ENCODE measurements at places on chromosomes 3 and 15.

- DNase-seq, result no peak
Observed at GRCh38 chr15:98103570-98103969, 143.1 kb downstream of the ARRDC4 start.

GRCh38 chr15:65334586-65335231 lies 30.2 kb downstream of the RNU5B-1 start:
- DNase-seq, result no peak

- DNase-seq, result no peak
Observed at GRCh38 chr3:113153499-113154107, 57.8 kb upstream of the BOC start.

GRCh38 chr15:57875347-57875746 lies 168.8 kb downstream of the POLR2M start:
- no peak for DNase-seq

DNA sequence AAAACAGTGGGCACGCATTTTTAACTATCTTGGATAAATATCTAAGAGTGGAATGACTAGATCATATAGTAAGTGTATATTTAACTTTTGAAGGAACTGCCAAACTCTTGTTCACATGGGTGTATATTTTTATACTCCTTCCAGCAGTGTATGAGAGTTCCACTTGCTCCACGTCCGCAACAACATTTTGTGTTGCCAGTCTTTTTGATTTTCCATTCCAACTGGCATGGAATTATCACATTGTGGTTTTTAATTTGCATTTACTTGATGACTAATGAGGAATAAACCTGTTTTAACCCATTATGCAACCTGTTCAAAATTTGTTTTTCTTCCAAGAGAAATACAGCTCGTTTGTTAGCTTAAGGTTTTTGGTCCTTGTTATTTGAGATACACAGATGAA lies 51.6 kb downstream of the ZNF621 start:
- no peak for DNase-seq

GRCh38 chr3:177361081-177361938 lies 164.0 kb upstream of the TBL1XR1 start:
- no peak for DNase-seq

GRCh38 chr3:122519693-122520092 lies 5.0 kb upstream of the KPNA1 start:
- no peak for DNase-seq

DNA sequence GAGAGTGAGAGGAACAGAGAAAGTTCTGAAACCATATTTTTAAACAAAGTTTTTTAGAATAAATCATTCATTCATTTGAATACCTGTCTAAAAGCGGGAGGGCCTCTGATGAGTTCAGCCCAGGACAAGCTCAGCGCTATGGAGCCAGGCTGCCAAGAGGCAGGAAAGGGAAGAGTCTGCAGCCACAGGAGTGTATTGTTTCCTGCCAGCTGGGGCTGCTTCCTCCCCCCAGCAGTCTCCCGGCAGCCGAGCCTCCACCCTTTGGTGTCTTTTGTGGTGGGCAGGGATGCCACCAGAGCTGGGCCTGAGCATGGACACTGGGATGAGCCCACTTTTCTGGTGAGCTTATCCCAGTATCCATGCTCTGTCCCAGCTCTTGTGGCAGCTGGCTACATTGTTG lies 199.5 kb upstream of the TPRG1 start:
- DNase-seq, result no peak

DNA sequence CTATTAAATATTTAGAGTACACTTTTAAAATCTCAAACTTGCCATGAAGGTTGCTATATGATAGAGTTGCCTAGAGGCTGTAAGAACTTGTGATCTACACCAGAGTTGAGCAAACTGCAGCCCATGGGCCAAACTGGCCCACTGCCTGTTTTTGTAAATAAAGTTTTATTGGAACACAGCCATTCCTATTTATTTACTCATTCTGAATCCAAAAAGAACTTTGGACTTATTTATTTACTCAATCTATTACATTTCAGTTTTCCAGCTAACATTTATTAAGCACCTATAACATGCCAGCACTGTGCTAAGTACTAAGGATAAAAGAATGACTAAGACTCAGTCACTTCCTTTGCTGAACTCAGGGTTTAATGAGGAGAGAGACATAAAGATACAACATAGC lies 403.6 kb downstream of the ERC2 start:
- no peak for DNase-seq

GRCh38 chr3:94137377-94137776 lies 74.5 kb downstream of the NSUN3 start:
- no peak for DNase-seq

GRCh38 chr15:48924528-48925393 lies 39.0 kb downstream of the SHC4 start:
- no peak for DNase-seq

DNA sequence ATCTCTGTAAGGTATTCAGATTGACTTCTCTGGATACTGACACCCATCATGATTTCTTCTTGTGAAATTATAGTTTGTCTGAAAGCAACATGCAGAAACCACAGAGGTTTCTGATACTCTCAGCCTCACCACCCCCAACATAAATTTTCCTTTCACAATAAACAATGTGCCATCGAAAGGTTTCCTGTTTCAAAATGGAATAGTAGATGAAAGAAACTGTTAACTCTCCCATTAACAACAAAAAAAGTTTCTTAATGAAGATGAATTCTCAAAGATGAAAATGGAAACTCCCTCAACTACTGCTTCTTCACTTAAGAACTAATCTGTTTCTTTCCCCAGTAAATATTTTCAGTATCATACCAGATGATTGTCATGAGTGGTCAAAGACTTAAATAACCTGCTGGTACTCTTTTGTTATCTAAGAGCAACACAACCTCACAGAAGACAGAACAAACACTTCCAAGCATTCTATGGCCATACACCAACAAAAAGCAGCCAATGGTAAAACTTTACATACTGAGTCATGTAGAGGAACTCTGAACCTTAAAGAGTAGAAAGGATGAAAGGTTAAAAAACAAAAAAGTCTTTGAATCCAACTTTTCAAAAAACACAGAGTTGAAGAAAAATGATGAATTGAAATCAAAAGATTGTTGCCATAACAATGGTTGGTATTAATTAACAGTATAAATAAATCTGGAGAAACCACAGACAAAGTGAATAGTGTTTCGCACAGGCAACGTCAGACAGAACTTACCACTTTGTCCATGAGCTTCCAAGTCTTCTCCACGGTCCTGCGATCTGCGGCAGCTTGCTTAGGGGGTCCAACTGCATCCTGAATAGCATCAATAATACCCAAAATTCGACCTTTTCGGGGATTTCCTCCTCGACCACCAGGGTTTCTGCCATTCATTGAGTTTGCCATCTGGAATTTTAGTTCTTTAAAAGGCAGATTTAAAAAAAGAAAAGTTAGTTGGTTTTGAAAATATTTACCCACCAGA lies 1.9 kb downstream of the CBLB start:
- peak; percentile 23 for DNase-seq

- DNase-seq, result no peak
Observed at GRCh38 chr3:48881006-48881405, 17.7 kb downstream of the SLC25A20 start.

GRCh38 chr3:177331203-177331835 lies 134.0 kb upstream of the TBL1XR1 start:
- DNase-seq, result no peak

- no peak for DNase-seq
Observed at GRCh38 chr3:61701011-61701410, 139.6 kb downstream of the PTPRG start.

- no peak for DNase-seq
Observed at GRCh38 chr3:117084277-117084676, 374.7 kb downstream of the TUSC7 start.

- no peak for DNase-seq
Observed at GRCh38 chr3:23800731-23801130, 5.0 kb upstream of the UBE2E1 start.

DNA sequence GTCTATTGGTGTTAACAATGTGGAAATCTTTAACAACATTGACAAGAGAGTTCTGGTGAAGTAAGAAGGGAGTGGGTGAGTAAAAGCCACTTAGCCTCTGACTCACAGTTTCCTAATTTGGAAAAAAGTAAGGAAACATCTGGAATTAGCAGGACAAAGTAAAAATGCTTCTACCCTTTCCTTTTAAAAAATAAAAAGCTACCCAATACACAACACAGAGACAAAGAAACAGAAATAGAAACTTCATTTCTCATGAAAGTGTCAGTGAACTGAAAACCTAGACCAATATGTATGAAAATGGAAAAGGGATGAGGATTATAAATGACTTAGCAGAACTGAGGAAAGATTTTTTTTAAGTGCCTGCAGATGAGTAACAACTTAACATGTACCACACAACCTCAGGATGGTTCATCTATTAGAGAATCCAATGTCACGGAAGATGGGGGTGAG lies 65.4 kb downstream of the SSR3 start:
- DNase-seq, result no peak

GRCh38 chr3:14605067-14605466 lies 46.5 kb upstream of the CCDC174 start:
- no peak for DNase-seq

DNA sequence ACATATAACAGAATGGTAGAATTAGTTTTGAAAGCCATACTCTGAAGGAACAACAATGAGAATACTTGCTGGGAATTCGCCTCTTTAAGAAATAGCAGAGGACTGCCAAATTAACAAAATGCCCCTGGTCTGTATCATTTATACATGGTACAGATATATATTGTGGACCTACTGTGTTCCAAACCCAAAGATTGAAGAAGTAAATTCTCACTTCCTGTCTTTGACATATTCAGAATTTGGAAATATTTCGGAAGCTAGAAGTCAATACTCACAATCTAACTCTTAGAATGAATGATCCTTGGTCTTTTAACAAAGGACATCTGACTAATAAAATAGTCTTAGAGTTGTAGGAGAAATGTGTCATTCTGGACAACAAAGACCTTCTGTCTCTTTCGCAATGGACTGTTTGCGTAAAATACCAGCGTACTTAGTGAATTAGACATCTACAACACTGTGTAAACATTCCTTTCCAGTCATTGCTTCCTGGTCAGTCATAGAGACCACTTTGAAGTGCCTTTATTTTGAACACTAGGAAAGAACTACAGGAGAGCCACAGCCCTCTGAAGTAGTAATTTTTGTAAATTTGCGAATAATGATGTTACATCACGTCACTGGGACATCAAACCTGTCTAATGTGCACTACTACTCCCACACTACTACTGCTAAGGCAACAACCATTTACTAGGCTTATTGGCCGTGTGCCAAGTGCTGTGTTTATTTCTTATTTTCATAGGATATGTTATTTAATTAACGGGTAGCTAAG lies 68.0 kb downstream of the CHL1 start:
- no peak for DNase-seq

GRCh38 chr3:147422601-147423536 lies 13.7 kb downstream of the ZIC1 start:
- no peak for DNase-seq

GRCh38 chr3:45209526-45209925 lies 16.6 kb downstream of the TMEM158 start:
- no peak for DNase-seq

DNA sequence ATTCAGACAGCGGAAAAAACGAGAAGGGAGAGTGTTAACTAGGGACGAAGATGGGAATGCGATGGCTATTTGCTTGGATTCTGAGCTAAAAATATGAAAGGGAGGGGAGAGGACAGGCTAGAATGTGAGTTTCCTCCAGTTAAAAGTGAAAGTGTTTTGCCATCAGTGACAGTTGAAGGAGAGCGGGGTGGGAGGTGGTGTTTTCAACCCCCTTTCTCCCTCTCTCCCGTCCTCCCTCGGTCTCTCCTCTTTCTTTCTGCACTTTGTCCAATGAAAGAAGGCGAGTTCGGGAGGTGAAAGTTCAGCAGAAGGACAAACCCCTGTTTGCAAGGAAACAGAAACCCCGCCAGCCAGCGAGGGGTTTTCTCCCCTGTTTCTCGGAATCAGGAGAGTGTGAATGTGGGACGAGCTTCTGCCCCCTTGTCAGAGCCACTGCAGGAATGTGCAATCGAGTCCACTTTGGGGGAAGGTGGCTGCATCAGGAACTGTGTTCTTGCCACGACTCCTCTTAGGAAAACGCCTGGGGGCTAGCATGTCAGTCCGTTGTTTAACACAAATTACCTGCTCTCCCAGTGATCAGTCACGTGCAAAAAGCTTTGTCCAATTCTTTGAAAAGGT lies 975 bp upstream of the FOXP1 start:
- peak; percentile 24 for DNase-seq

- DNase-seq, result no peak
Observed at GRCh38 chr15:38217788-38218609, 34.6 kb upstream of the SPRED1 start.

GRCh38 chr15:80861731-80862170 lies 82.6 kb downstream of the CEMIP start:
- DNase-seq, result no peak

- no peak for DNase-seq
Observed at GRCh38 chr15:26438316-26438715, 334.6 kb downstream of the GABRB3 start.

DNA sequence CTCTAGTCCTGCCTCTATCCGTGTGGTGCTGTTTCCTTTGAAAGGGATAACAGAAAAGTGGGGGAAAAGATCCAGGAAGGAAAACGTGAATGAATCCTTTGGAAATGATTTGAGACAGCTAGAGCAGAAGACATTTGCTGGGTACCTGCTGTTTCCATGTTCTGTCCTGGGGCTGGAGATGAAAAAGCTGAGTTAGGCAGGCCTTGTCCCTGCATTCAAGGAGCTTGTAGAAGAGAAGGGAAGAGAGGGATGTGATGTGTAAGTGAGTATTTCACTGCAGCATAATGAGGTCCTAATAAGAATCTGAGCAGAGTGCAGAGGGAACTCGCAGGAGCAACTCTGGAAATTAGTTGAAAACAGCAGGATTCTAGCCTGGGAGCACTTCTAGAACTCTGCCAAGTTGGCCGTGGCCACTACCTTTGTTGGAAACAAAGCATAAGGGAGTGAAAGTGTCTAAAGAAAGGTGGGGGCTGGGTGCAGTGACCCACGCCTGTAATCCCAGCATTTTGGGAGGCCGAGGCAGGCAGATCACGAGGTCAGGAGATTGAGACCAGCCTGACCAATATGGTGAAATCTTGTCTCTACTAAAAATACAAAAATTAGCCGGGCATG lies 13.8 kb upstream of the SEMA4B start:
- no peak for DNase-seq

DNA sequence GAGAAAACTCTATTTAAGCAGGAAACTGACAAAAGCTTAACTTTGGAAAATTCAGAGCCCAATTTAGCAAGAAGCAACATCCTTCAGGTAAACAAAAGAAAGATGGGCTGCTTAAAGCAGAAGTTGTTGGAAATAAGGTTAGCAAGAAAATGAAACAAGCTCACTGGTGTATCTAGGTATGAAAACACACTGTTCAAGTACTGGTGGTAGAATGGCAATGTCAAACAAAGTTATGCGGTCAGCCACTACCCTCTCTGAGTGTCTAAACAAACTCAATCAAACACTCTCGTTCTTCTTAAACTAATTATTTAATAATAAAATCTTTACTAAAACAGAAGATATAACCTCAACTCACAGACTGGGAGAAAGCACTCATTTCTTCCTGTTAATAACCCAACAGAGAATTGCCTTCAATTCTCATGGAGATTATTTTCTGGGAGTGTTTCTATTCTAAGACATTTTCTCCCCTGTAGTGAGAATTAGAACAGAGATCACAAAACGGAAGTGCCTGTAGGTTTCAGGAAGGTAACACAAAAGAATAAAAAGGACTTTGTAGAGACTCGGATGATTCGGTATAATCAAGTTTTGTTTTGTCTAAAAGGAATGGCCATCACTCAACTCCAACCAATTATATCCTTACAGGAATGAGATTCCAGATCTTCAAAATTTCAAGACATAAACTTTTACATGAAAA lies 28.9 kb downstream of the PRICKLE2 start:
- no peak for DNase-seq

GRCh38 chr3:187212705-187213104 lies 15.4 kb downstream of the RTP1 start:
- no peak for DNase-seq

- DNase-seq, result peak; percentile 28
Observed at GRCh38 chr3:197736010-197736490, 654 bp downstream of the RUBCN start.

All from central memory CD4-positive, alpha-beta T cell (primary cell).